Anterior cingulate cortex (tissue), 58 donors: ENCODE measurements at places on chromosomes 13 and 19.

GRCh38 chr13:50668691-50669271 is 174.7 kb downstream of the DLEU7 start:
- no peak for DNase-seq

- no peak for DNase-seq
Measured at GRCh38 chr13:94620286-94620896, 18.7 kb downstream of the GPR180 start.

GRCh38 chr19:55333870-55334269 is 5.8 kb upstream of the KMT5C start:
- no peak for DNase-seq

DNA sequence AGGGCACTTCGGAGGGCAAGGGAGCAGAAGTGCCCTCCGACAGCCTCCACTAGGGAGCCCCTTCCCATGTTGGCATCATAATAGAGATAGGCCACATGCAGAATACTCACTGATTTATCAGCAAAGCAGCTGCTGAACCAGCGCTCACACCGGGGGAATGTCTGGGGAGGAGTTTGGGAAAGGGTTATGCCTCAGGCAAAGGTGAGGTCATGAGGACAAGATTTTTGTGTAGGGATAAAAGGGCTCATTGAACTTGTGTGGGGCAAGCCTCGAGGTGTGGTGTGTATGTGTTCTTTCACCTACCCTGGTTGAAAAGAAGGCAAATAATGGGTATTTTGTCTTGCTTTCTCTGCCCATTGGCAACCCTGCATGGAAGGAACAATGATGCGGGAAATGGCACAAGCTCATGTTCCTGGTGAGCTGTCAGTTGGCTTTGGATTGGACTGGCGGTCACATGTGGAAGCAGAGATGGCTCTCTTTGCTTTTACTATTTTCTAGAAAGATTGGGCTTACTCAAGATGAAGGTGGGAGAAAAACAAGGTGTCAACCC is 39.1 kb upstream of the SLC7A9 start:
- no peak for DNase-seq

DNA sequence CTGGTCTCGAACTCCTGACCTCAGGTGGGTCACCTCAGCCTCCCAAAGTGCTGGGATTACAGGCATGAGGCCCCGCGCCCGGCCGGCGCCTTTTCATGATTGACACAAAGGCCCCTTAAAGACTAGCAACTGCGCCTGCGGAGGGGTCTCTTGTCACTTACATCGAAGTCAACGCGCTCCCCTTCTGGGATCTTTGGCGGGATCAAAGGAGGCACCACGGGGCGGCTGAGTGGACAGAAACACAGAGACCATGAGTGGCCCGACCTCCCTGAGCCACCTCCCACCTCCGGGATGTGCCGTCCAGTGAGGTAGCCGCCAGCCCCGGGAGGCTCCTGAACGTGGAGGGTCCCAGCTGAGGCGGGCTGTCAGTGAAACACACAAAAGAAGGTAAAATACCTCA is 7.3 kb downstream of the TNNT1 start:
- DNase-seq: no peak

GRCh38 chr19:54526972-54527371 is 24.3 kb downstream of the LAIR2 start:
- no peak for DNase-seq

DNA sequence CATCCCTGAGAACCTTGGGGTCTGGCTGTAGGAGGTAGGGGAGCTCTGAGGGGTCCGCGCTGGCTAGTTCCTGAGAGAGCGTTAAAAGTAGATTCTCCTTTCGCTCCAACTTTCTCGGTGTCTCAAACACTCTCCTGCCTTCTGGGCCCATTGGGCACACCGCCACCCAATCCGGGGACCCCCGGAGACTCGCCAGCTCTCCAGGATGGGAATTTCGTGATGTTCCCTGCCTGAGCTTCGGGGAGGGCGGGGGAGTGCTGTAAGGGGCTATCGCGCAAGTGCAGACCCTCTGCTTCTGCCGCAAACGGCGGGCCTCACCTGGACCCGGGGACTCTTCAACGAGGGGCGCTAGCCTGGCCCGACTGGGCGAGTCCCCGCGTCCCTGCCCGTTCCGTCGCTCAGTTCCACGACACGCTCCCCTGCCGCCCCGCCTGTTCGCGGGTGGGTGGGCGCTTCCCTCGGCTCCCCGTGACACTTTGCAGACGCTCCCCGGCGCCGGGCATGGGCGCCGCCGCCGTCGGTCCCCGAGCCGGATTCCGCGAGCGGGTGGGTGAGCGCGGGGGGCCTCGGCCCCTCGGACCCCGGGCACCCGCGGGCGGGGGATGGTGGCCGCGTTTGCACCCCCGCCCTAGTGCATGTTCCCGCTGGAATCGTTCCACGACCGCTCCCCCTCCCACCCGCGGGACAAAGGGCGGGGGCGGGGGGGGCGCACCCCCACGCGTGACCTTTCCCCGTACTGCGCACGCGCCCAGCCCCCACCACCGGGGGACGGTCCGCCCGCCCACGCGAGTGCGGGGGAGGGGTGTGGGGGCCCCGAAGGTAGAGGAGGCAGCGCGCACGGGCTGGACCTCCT is at the start of gene CCDC106:
TSS of gene CCDC106 (plus strand) at position 481 of the 853 bp plus-strand sequence. CDS start 835 bp downstream, outside the sequence.
- DNase-seq: peak; percentile 66

GRCh38 chr13:27079421-27079958 is 92.1 kb downstream of the USP12 start:
- DNase-seq: no peak

- no peak for DNase-seq
Measured at GRCh38 chr13:27789153-27789494, 3.2 kb upstream of the GSX1 start.
